ENCODE measurements at places on chromosomes 2 and 18. TPM values are rescaled to one million over a fixed set of nuclear protein-coding genes. Genes with fewer than 3 reads are reported as not detected.

MYO5B gene
- 4.4 TPM for total RNA-seq

DNA sequence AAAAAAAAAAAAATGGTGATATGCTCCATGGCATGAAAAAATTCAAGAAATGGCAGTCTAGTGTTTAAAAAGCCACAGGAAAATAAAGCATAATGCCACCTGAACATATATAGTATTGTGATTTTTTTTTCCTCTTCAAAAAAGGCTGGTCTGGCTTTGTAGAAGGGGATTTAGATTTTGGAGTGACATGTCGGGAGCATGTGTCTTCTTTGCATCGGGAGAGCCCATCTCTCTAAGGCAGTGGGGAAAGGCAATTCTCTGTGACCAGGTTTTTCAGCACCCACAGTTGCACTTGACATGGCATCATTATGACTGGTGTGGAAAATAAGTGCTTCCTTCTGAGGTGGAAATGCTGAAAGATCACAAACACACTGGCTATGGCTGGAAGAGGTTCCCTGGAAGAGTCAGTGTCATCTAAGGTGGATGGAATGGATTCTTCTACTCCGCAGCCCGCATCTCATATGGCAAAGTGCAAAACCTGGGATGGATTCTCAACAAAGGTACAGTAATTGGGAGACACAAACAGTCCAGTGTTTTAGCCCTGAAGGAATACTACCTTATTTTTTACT lies 172.5 kb downstream of the AGAP1 start:
- no peak overlapping the region for H3K27ac ChIP-seq
- no peak for DNase-seq
- no peak overlapping the region for H3K4me3 ChIP-seq
- H3K27me3 ChIP-seq, result no peaks in the 10 kb centered on the region

DNA sequence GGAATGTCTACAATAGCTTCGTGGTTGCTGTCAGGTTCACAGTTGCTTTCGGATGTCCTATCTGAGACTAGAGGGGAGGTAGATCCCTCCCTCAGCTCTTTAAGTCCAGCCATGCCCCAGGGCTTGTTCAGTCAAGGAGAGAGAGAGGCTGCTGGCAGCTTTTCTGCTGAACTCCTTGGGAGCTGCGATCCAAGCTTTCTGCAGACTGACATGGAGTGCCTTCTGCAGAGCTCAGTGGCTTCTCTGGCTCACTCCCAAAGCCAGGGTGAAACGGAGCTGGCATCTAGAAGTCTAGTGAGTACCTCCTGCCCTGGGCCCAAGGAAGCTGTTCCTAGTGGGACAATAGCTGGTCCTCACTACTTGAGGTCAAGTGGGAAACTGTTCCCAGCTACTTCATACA lies 62.5 kb downstream of the TMEM17 start:
- DNase-seq, result no peak
- H3K27me3 ChIP-seq, result no peaks in the 10 kb centered on the region
- no peak overlapping the region for H3K4me3 ChIP-seq
- peaks cover 13% of the 10 kb centered on the region for H3K4me1 ChIP-seq

GRCh38 chr2:71780162-71780561 lies 326.8 kb downstream of the DYSF start:
- H3K36me3 ChIP-seq, result no peaks in the 10 kb centered on the region
- H3K27ac ChIP-seq, result no peak overlapping the region
- H3K4me1 ChIP-seq, result no peaks in the 10 kb centered on the region
- H3K27me3 ChIP-seq, result peaks cover 1% of the 10 kb centered on the region

- DNase-seq, result no peak
- H3K36me3 ChIP-seq, result no peaks in the 10 kb centered on the region
- no peak overlapping the region for H3K27ac ChIP-seq
- H3K4me3 ChIP-seq, result no peak overlapping the region
- H3K4me1 ChIP-seq, result no peaks in the 10 kb centered on the region
These were observed 174.5 kb downstream of the SS18 start for GRCh38 chr18:25915907-25916306.

DNA sequence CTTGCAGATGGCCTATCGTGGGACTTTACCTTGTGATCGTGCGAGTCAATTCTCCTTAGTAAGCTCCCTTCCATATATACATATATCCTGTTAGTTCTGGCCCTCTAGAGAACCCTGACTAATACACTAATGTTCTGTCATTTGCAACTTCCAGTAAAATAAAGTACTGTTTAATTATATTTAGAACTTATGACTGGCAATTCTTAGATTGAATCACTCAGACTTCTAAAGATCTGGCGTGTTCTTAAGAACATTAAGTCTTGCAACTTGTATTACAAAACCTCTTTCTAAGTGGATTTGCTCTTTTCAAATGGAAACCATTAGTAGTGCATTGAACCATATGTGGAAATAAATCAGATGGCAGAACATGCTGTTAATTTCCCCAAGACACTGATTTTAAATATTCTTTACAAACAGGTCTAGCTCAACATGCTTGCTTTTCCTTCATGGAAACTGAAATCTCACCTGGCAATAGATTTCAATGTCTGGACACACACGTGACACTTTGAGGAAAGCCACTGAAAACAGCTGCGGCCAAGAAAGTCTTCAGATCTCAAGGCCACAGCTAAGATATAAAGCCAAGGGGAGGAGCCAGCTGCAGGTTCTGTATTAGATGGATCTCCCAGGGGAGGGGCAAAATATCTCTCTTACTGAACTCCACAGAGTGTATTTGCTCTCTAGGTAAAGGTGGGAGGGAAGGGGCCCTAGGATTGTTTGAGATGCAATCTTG lies 50.6 kb downstream of the PMAIP1 start:
- H3K36me3 ChIP-seq, result no peaks in the 10 kb centered on the region
- no peak overlapping the region for H3K27ac ChIP-seq
- no peak overlapping the region for H3K4me3 ChIP-seq
- no peaks in the 10 kb centered on the region for H3K27me3 ChIP-seq
- no peak for DNase-seq
- peaks cover 40% of the 10 kb centered on the region for H3K4me1 ChIP-seq

DNA sequence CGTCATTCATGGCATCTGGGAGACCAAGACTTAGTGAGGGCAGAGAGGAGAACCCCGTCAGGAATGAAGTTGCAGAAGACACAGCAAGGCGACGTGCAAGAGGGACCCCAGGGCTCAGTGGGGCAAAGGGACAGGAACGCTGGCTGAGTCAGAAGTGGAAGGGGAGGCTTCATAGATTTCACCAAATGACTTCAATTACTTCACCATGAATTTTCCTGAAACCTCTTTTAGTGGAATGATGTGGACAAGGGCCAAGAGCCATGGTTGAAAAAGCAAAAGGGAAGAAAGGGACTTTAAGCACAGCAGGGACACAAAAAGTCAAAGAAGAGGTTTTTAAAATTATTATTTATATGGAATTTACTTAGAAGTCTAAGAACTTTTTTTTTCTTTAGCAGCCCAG lies 141.6 kb upstream of the PID1 start:
- DNase-seq, result no peak
- no peaks in the 10 kb centered on the region for H3K4me1 ChIP-seq
- H3K36me3 ChIP-seq, result no peaks in the 10 kb centered on the region

OR6B2 gene
- total RNA-seq, result not detected

DNA sequence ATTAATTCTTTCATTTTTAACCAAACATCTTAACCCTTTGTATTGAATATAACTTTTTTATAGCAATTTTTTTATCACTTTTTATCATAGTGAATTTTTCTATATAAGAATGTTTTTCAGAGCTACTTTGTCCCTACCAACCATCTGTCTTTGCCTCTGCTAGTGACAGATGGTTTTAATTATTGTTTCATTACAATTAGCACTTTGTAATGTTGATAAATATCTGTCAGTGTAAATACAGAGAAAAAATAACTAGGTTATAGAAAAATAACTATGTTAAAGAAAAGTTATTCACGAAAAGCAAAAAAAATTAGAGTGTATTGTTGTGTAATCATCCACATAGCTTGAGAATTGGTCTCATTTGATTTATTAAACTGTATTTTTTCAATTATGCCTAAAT lies 91.0 kb upstream of the CDH19 start:
- no peaks in the 10 kb centered on the region for H3K36me3 ChIP-seq
- no peak overlapping the region for H3K27ac ChIP-seq
- no peaks in the 10 kb centered on the region for H3K4me1 ChIP-seq
- H3K27me3 ChIP-seq, result no peaks in the 10 kb centered on the region
- H3K4me3 ChIP-seq, result no peak overlapping the region
- no peak for DNase-seq

- no peaks in the 10 kb centered on the region for H3K36me3 ChIP-seq
- no peaks in the 10 kb centered on the region for H3K27me3 ChIP-seq
- no peak for DNase-seq
These were observed 317.8 kb downstream of the EPHA4 start for GRCh38 chr2:221254299-221254698.

TTN gene
- 7.5 TPM for total RNA-seq

DNA sequence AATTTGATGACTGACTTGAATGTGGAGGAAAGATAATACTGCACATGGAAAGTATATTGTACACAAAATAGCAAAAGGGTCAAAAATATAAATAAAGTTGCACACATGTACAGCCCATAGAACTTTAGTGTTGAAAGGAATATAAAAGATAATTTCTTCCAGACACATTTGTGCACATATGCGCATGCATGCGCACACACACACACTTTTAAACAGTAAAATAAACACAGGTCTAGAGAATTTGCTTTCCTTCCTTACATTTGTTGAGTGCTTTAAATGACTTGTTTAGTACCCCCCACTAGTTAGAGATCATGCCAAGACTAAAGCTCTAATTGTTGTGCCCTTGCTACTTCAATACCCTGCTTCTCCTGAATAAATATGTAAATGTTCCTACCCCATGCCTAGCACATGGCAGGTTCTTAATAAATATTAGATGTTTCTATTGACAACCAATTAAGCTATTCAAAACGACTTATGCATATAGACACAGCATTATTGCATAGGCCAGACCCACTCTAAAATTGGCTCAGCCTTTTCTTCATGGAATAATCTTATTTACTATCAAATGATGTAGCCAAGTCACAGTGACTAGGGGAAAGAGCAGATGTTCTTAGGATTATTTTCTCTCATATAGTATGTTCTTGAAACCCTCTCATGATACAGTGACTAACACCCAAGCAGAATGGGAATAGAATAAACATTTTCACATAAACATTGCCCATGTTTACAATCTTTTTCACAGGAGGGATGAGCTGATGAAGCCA lies 165.5 kb upstream of the ACVR2A start:
- no peaks in the 10 kb centered on the region for H3K27me3 ChIP-seq
- no peak overlapping the region for H3K27ac ChIP-seq
- no peak overlapping the region for H3K4me3 ChIP-seq
- H3K36me3 ChIP-seq, result no peaks in the 10 kb centered on the region
- no peak for DNase-seq

DNA sequence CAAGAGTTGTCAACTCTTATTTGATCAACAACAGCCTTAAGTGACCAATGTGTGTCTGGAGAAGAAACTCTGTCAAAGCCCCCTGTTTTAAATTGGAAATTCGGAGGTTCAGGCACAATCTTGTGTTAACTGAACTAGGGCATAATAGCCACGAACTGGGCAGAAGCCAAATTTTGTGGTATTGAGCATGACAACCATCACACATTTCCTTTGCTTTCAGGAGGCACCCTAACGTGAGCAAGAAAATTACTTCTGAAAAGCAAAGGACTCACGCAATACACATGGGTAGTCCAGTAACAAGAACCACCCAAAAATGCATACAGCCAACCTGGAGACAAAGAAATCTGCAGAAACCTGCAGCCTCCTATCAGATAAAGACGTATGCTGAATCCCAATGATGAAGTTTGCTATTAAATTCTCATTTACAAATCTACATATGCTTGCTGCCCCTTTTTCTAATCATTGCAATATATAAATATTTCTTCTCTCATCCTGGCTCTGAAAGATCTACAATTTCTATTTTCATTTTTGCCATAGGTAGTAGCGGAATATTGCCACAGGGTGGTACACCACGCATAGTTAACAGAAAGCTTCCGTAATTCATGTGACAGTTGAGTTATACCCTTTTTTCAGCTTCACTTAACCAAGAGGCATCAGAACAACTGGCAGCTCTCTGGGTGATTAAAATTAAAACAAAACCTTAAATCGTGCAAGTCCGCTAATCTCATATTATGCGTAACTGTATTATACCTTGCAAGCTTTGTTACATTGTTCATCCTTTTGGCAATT lies 495.8 kb downstream of the NRXN1 start:
- DNase-seq, result no peak
- H3K36me3 ChIP-seq, result no peaks in the 10 kb centered on the region
- no peak overlapping the region for H3K27ac ChIP-seq
- no peaks in the 10 kb centered on the region for H3K4me1 ChIP-seq
- H3K27me3 ChIP-seq, result no peaks in the 10 kb centered on the region
- H3K4me3 ChIP-seq, result no peak overlapping the region

DNA sequence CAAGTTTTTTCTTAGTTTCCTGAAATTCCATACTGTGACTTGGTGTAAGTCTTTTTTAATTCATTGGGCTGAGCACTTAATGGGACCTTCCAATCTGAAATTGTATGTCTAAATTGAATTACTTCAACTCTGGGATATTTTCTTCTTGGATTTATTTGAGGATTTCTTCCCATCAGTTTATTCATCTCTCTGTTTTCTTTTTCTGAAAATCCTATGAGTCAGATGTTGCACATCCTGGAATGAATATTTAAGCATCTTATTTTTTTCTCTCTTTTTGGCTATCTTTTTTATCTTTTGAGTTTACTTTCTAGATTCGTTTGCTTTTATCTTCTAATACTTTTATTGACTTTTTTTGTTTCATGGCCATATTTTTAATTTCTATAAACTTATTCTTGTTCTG lies 55.4 kb upstream of the ACYP2 start:
- no peak overlapping the region for H3K4me3 ChIP-seq
- no peaks in the 10 kb centered on the region for H3K27me3 ChIP-seq
- H3K36me3 ChIP-seq, result no peaks in the 10 kb centered on the region
- no peak overlapping the region for H3K27ac ChIP-seq

MATN3 gene
- total RNA-seq, result not detected

DNA sequence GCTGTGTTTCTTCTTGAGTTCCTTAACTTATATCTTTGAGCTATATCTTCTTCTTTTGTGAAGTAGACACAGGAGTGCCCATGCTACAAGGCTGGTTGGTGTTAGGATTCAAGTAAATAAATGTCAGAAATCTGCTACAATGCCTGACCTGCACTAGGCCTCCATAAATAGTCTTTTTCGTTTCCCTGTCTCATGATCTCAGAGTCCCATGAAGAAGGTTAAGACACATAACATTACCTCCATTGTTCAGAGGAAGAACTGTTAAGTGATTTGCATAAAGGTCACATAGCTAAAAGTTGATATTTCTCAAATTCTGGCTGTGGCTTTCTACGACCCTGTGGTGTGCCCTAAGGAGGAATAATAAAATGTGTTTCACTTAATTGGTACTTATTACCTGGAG lies 228.4 kb downstream of the KCNS3 start:
- DNase-seq, result no peak
- no peak overlapping the region for H3K27ac ChIP-seq
- no peaks in the 10 kb centered on the region for H3K27me3 ChIP-seq
- no peak overlapping the region for H3K4me3 ChIP-seq

GRCh38 chr2:56184500-56185011 lies 766 bp downstream of the CCDC85A start:
- H3K4me3 ChIP-seq, result no peak overlapping the region
- no peaks in the 10 kb centered on the region for H3K36me3 ChIP-seq
- H3K27me3 ChIP-seq, result peaks cover 7% of the 10 kb centered on the region
- H3K4me1 ChIP-seq, result no peaks in the 10 kb centered on the region
- H3K27ac ChIP-seq, result no peak overlapping the region

MDH1 gene
- 272 TPM for total RNA-seq
